ENCODE measurements at places on chromosomes 13 and 19. TPM values are rescaled to one million over a fixed set of nuclear protein-coding genes. Genes with fewer than 3 reads are reported as not detected.

The SPRED3 gene
- total RNA-seq = 0.99 TPM

- H3K36me3 ChIP-seq = no peaks in the 10 kb centered on the region
- H3K27me3 ChIP-seq = no peaks in the 10 kb centered on the region
- H3K4me1 ChIP-seq = no peaks in the 10 kb centered on the region
- H3K27ac ChIP-seq = no peak overlapping the region
- no peak overlapping the region for H3K4me3 ChIP-seq
- no peak for DNase-seq
Observed at GRCh38 chr13:90763476-90764150, 583.9 kb upstream of the MIR17HG start.

DNA sequence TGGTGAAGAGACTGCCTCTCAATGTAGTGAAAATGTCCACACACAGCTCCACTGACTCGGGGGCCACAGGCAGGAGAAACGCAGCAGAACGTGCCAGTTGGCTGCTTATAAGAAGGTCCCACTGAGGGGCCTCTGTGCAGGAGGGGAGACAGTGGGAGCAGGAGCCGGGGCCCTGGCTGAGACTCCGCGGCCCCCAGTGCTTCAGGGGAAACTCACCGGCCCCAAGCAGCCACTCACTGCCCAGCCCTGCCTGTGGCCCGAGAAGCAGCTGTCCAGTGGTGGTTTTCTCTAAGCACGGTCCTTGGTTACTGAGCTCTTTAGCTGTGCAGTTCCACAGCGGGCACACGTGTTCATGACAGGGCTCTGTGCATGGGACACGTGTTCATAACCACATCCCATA, 91.9 kb upstream of the MCF2L start:
- DNase-seq = no peak
- H3K4me1 ChIP-seq = peaks cover 14% of the 10 kb centered on the region

DNA sequence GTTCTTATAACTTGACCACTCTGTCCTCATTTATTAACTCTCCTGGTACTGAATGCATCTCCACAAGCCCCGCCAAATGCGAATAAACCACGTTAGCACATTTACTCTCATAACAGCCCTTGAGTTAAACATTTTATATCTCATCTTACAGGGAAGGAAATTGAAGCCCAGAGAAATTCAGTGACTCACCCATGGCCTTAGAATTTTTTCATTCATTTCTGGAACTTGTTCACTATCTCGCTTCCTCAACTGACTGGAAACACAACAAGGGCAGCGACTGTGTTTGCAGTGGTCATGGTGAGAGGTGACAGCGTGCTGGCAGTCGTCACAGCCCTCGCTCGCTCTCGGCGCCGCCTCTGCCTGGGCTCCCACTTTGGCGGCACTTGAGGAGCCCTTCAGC, 39.5 kb downstream of the SERP2 start:
- peaks cover 16% of the 10 kb centered on the region for H3K4me1 ChIP-seq
- H3K27ac ChIP-seq = no peak overlapping the region
- no peaks in the 10 kb centered on the region for H3K27me3 ChIP-seq
- DNase-seq = no peak

GRCh38 chr13:98478189-98479129, 98.4 kb downstream of the STK24 start:
- H3K36me3 ChIP-seq = no peaks in the 10 kb centered on the region
- H3K27me3 ChIP-seq = no peaks in the 10 kb centered on the region
- DNase-seq = no peak
- H3K27ac ChIP-seq = no peak overlapping the region
- peaks cover 75% of the 10 kb centered on the region for H3K4me1 ChIP-seq

The TUBA3C gene
- 0.20 TPM for total RNA-seq

The LRG1 gene
- 0.57 TPM for total RNA-seq

- no peak overlapping the region for H3K27ac ChIP-seq
- H3K4me3 ChIP-seq = no peak overlapping the region
- H3K36me3 ChIP-seq = peaks cover 24% of the 10 kb centered on the region
Observed at GRCh38 chr19:5030822-5031221, 61.9 kb downstream of the KDM4B start.

DNA sequence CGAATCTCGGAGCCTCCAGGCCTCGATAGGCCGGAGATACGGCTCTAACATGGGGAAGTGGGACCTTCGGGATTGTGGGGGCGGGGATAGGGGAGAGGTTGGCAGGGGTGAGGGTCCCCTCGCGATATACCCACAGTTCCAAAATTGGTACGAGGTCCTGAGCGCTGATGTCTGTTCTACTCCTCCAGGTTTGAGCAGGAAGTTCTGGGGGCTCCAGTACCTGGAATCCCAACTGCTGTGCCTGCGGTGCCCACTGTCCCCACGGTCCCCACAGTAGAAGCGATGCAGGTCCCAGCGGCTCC, 447 bp downstream of the RBM42 start:
- peak overlapping the region; percentile 97 for H3K27ac ChIP-seq
- peak overlapping the region; percentile 93 for H3K4me3 ChIP-seq
- no peak for DNase-seq
- peaks cover 3% of the 10 kb centered on the region for H3K4me1 ChIP-seq

The PRR20B gene
- not detected for total RNA-seq

GRCh38 chr13:112740502-112741131, 50.8 kb downstream of the ATP11A start:
- DNase-seq = peak; percentile 79
- H3K27ac ChIP-seq = peak overlapping the region; percentile 93
- no peaks in the 10 kb centered on the region for H3K36me3 ChIP-seq
- H3K27me3 ChIP-seq = no peaks in the 10 kb centered on the region

DNA sequence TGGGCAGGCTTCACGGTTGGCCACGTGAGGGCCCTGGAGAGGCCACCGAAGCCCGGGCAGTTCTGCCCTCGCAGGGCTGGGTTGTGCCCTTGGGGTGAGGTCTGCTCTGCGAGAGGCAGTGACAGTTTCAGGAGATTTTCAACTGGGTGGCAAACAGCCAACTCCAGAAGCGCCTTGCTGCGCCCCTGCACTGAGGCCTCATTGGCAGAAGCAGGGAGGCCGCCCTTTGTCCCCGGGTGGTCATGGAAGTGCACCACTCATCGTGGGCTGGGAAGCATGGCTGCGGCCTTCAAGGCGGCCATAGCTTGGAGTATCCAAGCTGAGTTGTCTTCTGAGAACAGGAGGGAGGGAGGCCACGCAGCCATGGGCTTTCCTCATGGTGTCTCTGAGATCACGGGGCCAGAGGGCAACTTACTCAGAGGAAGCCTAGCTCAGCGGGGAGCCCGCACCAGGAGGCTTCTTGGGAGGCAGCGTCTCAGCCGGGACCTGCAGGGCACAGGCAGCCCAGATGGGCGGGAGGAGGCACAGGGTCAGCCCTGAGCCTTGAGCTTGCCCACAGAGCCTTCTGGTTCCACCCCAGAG, 14.8 kb downstream of the PLEKHJ1 start:
- H3K4me1 ChIP-seq = peaks cover 14% of the 10 kb centered on the region
- H3K27ac ChIP-seq = no peak overlapping the region
- peaks cover 98% of the 10 kb centered on the region for H3K36me3 ChIP-seq

- H3K36me3 ChIP-seq = peaks cover 26% of the 10 kb centered on the region
- no peaks in the 10 kb centered on the region for H3K27me3 ChIP-seq
- no peak overlapping the region for H3K4me3 ChIP-seq
- no peak overlapping the region for H3K27ac ChIP-seq
Observed at GRCh38 chr19:5059213-5059574, 90.3 kb downstream of the KDM4B start.

DNA sequence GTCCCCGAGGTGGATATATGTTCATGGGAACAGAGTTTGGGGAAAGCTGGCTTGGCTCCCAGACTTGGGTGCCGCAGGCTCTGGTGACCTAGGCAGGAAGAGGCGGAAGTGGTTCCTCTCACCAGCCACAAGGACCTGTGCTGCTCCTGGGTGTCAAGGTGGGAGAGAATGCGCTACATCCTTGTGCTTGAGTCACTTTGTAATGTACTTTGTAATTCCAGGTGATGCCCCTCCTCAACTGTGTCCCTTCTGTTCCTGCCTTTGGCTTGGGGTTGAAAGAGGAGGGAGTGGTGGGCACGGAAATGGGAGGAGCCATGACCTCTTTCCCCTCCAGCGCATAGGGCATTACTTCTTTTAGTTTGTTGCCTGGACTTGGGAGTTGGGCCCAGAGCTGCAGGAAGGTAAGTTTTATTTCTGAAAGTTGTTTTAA, 10.9 kb downstream of the GARRE1 start:
- peak overlapping the region; percentile 93 for H3K27ac ChIP-seq
- H3K4me1 ChIP-seq = peaks cover 48% of the 10 kb centered on the region
- peak overlapping the region; percentile 55 for H3K4me3 ChIP-seq
- H3K27me3 ChIP-seq = no peaks in the 10 kb centered on the region
- DNase-seq = no peak

The GEMIN7 gene
- total RNA-seq = 10.7 TPM

DNA sequence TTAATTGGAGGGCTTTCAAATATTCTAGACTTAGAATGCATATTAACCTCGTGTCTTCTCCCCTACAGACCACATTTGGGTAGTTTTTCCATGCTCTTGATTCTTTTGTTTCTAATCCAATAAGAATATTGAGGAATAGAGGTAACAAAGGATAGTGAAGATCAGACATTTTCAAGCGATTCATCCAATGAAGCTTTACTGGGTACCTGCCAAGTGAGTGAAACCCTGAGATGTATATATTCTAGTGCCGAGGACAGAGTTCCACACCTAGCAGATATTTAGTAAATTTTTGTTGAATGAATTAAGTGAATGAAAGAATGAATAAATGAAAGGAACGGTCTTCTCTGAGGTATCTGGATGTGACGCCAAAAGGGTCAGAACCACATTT, 442 bp upstream of the RFC3 start:
- H3K27me3 ChIP-seq = no peaks in the 10 kb centered on the region
- no peak for DNase-seq
- H3K4me3 ChIP-seq = peak overlapping the region; percentile 84
- H3K4me1 ChIP-seq = no peaks in the 10 kb centered on the region

GRCh38 chr19:40213882-40214570, 4.2 kb downstream of the TTC9B start:
- peaks cover 32% of the 10 kb centered on the region for H3K27me3 ChIP-seq
- H3K4me3 ChIP-seq = no peak overlapping the region
- peaks cover 41% of the 10 kb centered on the region for H3K36me3 ChIP-seq
- no peak overlapping the region for H3K27ac ChIP-seq

The HIPK4 gene
- not detected for total RNA-seq

- no peak for DNase-seq
- no peak overlapping the region for H3K27ac ChIP-seq
- H3K4me3 ChIP-seq = no peak overlapping the region
Observed at GRCh38 chr19:33950091-33950750, 153.6 kb downstream of the KCTD15 start.

The NECTIN2 gene
- total RNA-seq = 45.6 TPM

The CGB1 gene
- not detected for total RNA-seq

DNA sequence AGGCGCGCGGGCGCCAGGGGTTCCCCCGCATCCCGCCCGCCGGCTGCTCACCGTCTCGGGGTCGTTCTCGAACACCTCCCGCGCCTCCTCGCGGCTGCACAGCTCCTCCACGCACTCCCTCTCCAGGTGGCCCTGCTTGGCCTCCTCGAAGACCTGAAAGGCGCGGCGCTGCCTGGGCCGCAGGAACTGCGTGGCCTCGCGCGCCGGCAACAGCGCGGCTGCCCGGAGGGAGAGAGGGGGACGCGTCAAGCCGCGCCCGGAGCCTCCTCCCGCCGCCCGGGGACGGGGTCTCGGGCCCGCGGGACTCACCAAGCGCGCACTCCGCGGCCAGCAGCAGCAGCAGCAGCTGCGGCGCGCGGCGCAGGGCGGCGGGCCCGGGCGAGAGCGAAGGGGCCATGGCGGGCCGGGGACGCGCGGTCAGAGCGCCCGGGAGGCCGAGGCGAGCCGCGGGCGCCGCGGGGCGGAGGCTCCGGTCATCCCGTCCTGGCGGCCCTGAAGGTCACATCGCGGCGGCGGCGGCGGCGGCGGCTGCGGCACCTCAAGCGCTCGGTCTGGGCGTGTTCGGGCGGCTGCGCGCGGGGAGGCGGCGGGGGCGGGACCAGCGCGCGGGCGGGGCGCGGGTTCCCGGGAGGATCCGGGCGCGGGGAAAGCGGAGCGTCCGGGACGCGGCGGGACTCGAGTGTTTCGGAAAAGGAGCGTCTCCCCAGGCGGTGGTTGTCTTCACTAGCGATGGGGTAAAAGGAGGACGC, at the start of gene GAS6:
GAS6 (minus strand) TSS at position 553 of the 749 bp plus-strand sequence; CDS start at position 397, 156 bp downstream.
- H3K27me3 ChIP-seq = no peaks in the 10 kb centered on the region
- peak; percentile 83 for DNase-seq
- no peaks in the 10 kb centered on the region for H3K36me3 ChIP-seq
- peak within 1 kb of the TSS; percentile 92 for H3K27ac ChIP-seq

- no peak for DNase-seq
- H3K27me3 ChIP-seq = no peaks in the 10 kb centered on the region
- peaks cover 15% of the 10 kb centered on the region for H3K4me1 ChIP-seq
- H3K36me3 ChIP-seq = peaks cover 4% of the 10 kb centered on the region
- H3K27ac ChIP-seq = no peak overlapping the region
Observed at GRCh38 chr19:29216021-29216420, 3.1 kb upstream of the UQCRFS1 start.

GRCh38 chr13:76239031-76239680, 603.0 kb downstream of the LMO7 start:
- no peak overlapping the region for H3K27ac ChIP-seq
- H3K36me3 ChIP-seq = no peaks in the 10 kb centered on the region
- H3K27me3 ChIP-seq = no peaks in the 10 kb centered on the region
- H3K4me1 ChIP-seq = no peaks in the 10 kb centered on the region
- no peak for DNase-seq

DNA sequence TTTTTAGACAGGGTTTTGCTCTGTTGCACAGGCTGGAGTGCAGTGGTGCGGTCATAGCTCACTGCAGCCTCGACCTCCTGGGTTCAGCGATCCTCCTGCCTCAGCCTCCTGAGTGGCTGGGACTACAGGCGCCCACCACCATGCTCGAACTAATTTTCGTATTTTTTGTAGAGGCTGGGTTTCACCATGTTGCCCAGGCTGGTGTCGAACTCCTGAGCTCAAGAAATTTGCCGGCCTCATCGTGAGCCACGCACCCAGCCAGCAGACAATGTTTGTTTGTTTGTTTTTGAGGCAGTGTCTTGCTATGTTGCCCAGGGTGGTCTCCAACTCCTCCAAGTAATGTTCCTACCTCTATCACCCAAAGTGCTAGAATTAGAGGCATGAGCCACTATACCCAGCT, 879 bp upstream of the COX7A1 start:
- H3K4me3 ChIP-seq = peak overlapping the region; percentile 67
- no peaks in the 10 kb centered on the region for H3K27me3 ChIP-seq
- peaks cover 30% of the 10 kb centered on the region for H3K36me3 ChIP-seq
- DNase-seq = no peak
- peak overlapping the region; percentile 97 for H3K27ac ChIP-seq
- H3K4me1 ChIP-seq = peaks cover 27% of the 10 kb centered on the region

DNA sequence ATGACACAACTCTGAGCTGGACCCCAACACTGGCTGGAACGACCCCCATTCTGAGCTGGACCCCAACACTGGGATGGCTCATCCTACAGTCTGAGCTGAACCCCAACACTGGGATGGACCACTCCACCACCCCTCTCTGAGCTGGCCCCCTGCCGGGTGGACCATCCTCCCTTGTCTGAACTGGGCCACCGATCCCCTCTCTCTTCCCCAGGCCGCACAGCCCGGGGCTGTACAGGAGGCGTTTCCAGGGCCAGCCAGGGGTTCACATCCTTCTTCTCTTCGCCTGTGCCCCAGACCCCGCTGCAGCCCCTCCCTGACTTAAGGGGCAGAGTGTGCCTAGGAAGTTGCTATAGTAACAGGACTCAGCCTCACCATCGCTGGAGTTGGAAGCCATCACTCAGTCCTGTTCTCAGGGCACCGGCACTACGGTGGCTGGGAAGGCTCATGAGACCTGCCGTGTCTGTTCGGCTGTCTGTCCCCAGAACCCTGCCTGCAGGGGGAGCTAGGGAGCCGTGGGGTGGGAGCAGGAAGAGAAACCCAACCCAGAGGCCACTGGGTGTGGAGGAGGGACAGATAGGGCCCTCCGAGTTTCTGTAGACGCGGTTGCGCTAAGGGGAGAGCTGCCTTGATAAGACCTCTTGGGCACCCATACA, 3.7 kb downstream of the PRKACA start:
- H3K36me3 ChIP-seq = no peaks in the 10 kb centered on the region
- peak overlapping the region; percentile 4 for H3K4me3 ChIP-seq
- no peaks in the 10 kb centered on the region for H3K27me3 ChIP-seq
- H3K27ac ChIP-seq = peak overlapping the region; percentile 93
- peaks cover 70% of the 10 kb centered on the region for H3K4me1 ChIP-seq

The KIR3DL2 gene
- total RNA-seq = not detected
